ENCODE measurements at places on chromosomes 5 and 9.

DNA sequence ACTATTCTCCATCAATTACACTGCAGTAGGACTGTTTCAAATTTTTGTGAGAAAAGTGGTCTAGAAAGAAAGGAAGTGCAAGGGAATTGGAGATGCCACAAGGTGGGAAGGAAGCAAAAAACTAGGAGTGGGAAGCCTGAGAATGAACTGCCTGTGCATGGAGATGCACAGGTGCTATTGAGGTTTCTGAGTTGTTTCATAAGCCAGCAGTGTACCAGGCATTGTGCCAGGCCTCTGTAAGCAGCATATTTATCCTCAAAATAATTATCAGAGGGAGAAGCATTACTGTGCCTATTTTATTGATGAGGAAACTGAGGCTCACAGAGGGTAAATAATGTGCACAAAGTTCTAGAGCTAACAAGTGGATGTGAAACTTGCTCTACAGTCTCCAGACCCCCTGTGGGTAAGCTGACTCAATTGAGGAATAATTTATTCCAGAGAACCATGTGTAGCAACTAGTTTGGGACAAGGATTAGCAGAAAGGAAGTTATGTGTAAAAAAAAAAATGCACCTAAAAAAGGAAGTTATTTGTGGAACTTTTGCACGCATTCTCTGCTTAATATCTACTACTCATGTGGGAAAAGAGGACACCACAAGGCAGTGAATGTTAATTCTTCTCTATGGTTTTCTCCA is 96.7 kb downstream of the SNCAIP start:
- DNase-seq = no peak

DNA sequence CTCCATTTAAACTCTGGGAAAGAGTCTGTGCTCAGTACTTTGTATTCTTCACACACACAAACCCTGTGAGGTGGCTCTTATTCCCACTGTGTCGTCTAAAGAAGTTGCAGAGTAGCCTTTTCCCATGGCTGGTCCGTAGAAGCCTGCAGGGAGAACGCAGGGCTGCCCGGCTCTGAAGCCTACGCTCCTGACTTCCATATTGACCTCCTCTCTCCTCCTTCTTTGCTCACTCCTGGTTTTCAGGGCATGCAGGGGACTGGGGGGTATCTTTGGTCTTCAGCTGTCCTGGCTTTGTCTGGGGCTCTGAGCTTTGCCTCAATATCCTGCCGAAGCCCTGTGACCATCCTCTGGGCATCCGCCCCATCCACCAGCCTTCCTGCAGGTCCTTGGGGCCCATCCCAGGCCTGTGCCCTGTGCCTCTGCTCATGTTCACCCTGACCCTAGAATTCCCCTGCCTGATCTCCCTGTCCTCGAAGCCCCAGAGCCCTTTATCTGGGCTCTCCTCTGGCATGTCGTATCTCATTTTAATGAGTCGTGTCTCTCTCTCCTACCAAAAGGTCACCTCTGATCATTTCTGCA is 83.8 kb upstream of the FSTL4 start:
- DNase-seq = no peak

- no peak for DNase-seq
Observed at GRCh38 chr5:27598576-27598975, 560.2 kb upstream of the CDH9 start.

DNA sequence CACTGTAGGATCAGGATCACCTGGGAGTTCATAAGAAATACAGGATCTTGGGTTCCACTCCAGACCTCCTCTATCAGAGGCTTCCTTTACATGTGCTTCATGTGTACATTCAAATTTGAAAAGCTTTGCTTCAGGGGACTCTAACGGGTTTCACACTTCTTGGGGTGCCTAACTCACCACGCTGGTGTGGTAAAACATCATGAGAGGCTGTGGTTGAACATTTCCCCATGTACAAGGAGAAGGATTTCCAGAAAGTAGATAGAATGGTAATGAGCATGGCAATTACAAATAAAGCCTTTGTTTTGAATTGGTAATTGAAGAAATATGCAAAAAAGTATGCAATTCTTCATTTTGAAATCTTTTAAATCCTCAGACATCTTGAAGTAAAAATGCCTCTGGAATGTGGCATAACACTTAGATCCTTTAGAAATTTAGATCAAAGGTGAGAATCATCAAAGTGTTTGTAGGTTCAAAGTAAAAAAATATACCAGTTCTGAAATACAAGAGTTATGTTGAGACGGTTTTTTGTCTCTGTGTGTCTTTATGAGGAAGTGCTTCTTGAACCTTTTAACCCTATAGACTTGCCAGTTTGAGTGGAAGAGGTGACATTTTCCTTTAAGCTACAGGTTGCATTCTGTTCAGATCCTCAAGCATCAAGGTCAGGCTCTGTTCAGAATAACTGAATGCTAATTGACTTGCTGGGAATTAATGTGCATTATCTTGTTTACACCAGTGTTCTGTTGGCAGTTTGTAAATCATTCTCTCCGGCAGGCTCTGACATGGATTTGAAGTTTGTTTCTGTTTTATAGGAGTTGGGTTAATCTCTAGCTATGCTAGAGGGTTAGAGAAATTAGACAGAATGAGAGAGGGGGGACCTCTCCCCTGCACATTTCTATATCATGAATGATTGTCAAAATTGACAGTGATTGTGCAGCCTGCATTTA is 415.3 kb downstream of the MAN2A1 start:
- no peak for DNase-seq

DNA sequence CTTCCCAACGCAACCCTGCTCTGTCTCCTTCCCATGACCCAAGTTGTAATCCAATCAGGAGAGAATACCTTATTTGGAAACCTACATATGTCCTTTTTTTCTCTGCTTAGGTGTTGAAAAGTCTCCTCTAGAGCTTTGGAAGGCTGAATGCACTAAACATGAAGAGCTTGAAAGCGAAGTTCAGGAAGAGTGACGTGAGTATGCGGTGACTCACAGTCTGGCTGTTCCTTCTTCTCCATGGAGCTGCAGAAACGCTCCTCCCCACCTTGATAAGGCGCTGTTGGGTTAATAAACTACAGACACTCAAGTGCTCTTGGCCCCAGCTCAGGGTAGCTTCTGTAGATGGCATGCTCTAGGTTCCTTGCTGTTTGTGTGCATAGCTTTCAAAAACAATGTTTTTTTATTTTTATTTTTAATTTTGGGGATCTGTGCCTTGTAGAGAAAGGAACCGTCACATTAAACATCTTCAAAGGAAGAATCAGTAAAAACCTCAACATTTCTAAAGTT is 30.7 kb downstream of the RAI14 start:
- DNase-seq = no peak

- DNase-seq = no peak
Observed at GRCh38 chr9:126628146-126628545, 14.4 kb downstream of the LMX1B start.

DNA sequence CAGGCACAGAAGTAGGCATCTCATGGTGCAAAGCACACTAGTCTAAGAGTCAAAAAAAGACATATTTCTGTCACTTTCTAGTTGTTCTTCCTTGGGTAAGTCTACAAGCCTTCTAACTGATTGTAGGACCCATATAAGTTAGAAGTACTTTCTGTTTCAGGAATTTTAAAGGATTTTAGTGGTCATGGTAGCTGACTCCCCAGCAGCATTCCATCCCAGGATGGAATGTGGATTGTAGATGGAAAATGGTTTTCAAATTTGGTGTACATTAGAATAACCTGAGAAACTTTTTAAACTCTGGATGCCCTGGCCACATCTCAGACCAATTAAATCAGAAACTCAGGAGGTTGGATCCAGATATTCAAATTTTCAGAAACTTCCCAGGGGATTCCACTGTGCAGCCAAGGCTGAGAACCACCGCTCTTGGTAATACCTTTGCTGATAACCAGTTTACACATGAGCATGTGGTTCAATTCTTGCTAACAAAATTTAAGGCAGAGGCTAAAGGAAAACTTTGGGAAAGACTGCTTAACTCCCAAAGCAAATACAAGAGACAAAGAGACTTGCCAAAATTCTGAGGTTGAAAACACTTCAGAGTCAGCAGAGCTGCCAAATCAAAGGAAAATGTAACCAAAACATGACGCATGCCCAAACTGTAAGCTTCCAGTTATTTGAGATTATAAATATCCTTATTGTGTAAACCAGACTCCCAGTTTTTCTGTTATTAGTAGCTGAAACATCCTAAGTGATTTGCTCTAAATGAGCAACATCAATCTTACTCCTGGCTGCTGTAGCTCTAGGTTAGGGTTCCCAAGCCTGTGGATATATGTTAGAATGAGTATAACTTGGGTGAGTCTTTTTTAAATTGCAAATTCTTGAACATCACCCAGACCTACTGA is 145.4 kb upstream of the MTAP start:
- no peak for DNase-seq

GRCh38 chr5:175880213-175880612 is 8.8 kb downstream of the CPLX2 start:
- DNase-seq = no peak

GRCh38 chr5:159800131-159800840 is 116.0 kb upstream of the ADRA1B start:
- DNase-seq = no peak

DNA sequence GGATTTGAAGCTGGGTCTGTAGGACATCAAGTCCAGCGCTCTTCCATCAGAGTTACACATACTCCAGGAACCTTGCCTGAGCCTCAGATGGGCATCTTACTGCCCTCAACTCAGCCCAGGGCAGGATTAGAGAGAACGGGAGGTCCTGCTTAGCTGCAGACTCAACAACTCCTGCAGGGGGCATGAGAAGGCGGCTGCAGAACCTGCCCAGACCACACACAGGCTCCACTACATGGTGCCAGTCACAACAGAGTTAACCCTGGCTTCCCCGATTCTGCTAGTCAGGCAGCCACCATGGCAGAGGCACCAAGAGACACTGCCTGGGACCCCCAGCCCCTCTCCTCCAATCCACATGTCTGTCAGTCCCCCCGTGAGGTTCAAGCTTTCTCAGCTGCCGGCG is 23.9 kb upstream of the CPLX2 start:
- DNase-seq = no peak

DNA sequence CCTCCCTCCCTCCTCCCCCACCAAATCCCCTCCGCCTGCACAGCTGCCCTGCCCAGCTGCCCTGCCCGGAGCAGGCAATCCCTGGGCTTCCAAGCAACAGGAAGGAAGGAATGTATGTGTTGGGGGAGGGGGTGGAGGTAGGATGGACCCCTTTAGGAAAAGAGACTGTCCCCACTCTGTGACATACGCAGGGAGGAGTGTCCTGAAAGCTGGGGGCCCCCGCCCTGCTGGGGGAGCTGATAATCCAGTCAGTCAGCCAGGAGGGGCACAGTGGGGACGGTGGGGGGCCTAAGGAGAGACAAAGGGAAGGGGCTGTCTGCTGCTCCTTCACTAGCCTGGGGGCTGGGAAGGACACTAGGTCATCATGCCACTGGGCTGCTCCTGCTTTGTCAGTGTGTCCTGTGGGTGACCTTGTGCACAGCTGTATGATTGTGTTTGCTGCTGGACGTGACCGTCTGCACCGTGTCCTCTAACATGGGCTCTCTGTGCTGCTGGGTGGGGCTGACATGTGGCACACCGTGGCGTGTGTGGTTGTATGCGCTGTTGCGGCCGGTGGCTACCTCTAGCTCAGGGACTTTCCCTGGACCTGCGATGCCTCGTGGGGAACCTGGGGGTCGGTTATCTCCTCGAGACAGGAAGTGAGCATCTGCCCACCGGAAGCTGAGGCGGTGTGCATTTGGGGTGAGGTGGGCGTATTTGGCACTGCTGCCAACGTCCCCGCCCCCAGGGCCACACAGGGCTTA is 3.0 kb downstream of the N4BP3 start:
- DNase-seq = no peak

- DNase-seq = no peak
Observed at GRCh38 chr9:13718086-13718485, 438.6 kb upstream of the MPDZ start.

DNA sequence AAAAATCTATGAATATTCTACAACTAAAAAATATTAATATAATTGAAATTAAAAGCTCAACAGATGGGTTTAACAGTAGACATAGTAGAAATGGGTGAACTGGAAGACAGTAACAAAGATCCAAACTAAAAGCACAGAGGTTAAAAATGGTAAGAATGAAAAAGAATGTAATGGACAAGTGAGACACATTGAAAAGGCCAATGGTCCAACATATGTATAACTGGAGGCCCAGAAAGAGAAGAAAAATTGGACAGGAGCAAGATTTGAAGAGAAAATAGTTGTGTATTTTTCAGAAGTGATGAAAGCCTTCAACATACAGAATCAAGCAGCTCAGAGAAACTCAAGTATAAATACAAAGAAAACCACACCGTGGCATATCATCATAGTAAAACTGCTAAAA is 58.6 kb downstream of the PCDHGC5 start:
- no peak for DNase-seq

DNA sequence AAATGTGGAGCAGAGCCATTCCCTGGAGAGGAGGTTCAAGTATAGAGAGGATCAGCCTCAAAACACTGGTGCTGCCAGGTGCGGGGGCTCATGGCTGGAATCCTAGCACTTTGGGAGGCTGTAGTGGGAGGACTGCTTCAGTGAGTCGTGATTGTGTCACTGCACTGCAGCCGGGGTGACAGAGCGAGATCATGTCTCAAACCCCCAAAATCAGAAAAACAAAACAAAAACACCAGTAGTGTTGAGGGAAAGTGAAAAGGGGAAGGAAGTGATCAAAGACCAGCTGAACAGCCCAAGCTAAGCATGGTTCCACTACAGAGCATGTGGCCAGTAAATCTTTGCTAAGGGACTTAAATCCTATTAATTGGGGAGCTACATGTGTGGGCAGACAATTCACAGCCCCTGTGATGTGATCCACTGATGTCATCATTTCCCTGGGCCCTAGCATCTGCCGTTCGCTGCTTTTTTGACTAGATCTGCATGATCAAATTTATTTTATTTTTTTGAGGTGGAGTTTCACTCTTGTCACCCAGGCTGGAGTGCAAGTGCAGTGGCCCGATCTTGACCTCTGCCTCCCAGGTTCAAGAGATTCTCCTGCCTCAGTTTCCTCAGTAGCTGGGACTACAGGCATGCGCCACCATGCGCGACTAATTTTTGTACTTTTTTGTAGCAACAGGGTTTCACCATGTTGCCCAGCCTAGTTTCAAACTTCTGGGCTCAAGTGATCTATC is 2.7 kb upstream of the PCBD2 start:
- peak; percentile 68 for DNase-seq

DNA sequence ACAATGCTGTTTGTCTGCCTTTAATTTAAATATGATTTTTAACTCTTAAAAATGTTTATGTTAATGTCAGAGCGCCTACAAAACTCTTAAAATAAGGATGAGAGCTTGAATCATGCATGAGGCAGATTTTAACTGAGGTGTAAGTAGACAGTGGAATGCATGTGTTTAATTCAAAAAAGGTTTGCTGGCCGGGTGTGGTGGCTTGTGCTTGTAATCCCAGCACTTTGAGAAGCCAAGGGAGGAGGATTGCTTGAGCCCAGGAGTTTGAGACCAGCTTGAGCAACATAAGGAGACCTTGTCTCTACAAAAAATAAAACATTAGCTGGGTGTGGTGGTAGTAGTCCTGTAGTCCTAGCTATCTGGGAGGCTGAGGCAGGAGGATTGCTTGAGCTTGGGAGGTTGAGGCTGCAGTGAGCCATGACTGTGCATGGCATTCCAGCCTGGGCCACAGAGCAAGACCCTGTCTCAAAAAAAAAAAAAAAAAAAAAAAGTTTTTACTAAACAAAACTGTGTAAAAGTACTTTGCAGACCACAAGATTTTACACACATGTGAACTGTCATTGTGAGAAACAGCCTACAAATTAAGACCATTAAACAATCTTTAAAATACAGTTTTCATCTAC is 21.1 kb downstream of the NDST1 start:
- no peak for DNase-seq

- no peak for DNase-seq
Observed at GRCh38 chr9:89649039-89649691, 44.4 kb downstream of the GADD45G start.
